ENCODE measurements at places on chromosomes 7 and 10.

DNA sequence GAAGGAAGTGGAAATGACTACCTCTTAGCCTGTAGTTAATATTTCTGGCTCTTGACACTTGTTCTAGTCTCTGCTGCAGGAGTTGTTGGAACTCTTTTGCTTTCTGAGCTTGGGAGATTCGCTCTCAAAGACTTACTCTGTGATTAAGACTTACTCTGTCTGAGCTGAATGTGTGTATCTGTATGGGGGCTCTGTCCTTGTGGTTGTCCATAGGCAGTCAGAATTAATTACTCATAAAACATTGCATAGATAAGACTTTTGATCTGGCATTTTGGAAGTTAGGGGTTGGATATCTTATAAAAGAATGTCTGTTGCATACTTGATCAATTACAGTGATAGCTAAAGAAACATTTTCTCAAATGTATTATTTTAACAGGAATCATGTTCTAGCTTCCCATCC, 199.2 kb upstream of the KIAA1217 start:
- no peak for DNase-seq

- no peak for DNase-seq
Measured at GRCh38 chr7:23628370-23628769, 31.2 kb downstream of the CCDC126 start.

- no peak for DNase-seq
Measured at GRCh38 chr7:158419238-158419785, 168.3 kb downstream of the PTPRN2 start.

GRCh38 chr7:55545496-55545895, 26.8 kb downstream of the VOPP1 start:
- DNase-seq, result no peak

Measured in CD4-positive, alpha-beta T cell treated with Interleukin-17A for 4 hours (primary cell).